ENCODE measurements at places on chromosomes 3 and 15.

DNA sequence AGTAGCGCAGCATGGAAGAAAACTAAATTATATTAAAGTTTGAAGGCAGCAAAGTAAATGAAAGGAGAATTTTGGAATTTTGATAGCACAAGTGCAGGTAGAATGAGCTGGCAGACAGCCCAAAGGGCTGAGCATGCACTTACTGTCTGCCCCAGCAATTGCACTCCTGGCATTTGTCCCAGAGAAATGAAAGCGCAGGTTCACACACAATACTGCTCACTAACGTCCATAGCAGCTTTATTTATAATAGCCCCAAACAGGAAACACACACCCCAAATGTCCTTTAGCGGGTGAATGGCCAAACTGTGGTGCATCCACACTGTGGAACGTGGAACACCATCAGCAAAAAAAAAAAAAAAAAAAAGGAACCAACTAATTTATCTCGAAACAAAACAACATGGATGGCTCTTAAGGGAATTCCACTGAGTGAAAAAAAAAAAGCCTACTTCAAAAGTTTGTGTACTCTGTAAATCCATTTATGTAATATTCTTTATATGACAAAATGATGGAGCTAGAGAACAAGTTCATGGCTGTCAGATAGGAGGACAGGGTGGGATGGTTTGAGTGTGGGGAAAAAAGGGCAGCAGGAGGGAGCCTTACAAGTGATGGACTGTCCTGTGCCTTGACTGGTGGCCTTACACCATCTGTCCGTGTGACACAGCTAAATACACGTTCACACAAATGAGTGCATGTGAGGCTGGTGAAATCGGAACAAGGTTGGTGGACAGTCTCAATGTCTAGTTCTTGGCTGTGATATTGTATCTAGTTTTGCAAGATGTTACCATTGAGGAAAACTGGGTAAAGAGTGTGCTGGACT lies 6.0 kb upstream of the TM2D3 start:
- no peak for DNase-seq

DNA sequence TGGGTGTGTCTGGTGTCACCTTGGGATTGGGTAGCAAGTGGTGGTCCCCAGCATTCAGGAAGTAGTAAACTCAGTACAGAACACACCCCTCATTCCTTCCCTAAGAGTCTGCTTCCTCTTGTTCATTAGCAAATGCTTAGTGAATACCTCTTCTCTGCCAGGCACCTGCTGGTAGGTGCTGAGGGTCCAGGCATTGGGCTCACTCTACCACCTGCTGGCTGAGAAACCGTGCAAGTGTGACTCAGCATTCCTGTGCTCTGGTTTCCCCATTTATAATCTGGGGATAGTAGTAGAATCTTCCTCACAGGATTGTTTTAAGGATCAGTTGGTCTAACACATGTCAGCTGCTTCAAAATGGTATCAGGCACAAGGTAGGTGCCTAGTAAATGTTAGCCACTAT lies 4.8 kb downstream of the SHF start:
- no peak for DNase-seq

DNA sequence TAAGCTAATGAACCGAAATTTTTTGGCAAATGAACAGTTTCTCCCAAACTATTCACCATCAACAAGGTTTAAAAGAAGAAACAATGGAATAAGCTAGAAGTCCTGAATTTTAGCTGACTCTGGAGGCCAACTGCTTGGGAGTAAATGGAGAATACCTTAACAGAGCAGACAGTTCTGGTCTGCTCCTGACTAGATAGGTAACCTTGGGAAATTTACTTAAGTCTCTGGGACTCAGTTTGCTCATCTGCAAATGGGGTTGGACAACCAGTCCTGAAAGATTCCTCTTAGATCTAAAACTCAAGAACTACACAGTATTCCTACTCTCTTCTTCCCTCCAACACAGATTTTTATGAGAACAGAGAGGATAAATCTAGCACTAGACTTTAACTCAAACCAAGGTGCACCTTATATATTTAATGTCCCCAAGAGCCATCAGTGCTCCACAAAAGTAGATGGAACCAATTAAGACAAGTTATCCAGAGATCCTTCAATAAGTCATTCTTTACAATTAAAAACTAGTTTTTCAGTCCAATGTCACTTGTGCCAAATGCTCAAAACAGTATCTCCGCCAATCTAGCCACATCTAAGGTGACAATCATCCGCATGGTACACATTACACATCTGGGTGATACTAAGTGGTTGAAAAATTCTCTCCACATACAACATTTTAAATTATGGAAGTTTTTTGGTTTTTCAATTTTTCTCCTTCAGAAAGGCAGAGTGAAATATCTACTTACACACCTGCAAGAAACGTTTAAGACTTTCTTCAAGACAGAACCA lies 1.5 kb downstream of the RHOA start:
- no peak for DNase-seq

DNA sequence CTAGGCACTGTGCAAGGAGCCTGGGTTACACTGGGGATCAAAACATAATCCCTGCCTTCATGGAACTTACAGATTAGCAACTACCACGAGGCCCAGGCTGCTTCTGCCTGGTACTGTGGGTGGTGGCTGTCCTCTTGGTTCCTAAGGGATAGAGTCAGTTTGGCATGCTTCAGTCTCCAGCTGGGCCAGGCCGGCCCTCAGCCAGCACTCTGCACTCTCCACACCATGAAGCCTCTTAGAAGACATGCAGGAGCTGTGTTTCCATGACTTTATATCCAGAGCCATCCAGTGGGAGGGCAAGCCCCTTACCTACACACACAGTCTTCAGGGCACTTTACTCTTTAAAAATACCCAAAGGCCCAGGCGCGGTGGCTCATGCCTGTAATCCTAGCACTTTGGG lies 54.4 kb downstream of the ATP1B3 start:
- DNase-seq = no peak

DNA sequence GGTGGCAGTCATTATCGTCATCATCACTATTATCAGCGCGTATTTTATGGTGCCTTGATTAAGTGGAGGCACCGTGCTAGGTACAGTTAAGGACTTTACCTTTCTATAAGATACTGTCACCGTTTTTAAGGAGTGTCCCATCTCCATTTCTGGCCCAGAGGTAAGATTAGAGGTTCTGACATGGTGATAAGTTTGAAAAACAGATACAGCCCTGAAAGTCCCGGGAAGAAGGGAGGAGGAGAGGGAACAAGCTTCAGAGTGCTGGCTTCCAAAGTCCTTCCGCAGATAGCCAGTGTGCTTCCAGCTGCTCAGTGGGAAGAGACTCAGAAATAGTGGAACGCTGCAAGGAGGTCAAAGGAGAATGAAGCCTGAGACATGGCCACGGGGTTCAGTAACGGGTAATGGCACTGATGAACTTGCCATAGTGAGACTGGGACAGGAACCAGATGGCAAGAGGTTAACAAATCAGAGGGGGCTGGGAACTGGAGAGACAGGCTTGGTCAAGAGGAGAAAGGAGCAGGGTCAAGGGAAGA lies 9.1 kb upstream of the TM4SF4 start:
- no peak for DNase-seq

- peak; percentile 94 for DNase-seq
Measured at GRCh38 chr3:13022348-13023234, 50.6 kb downstream of the IQSEC1 start.

DNA sequence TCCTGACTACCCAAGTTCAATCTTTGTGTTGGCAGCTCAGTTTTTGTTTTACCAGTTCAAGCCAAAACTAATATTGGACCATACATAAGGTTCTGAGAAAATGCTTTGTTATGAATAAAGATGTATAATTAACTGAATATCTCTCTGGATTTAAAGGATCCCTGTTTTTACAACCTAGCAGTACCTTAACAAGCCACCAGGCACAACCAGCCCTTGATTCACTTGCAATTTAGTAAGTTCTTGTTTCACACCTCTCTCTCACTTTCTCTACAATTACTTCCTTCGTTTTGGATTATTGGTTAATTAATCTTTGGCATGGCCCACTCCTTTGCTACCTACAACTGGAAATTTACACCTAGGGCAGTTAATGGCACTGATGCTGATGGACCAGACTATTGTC lies 531.9 kb downstream of the SQOR start:
- DNase-seq = no peak

DNA sequence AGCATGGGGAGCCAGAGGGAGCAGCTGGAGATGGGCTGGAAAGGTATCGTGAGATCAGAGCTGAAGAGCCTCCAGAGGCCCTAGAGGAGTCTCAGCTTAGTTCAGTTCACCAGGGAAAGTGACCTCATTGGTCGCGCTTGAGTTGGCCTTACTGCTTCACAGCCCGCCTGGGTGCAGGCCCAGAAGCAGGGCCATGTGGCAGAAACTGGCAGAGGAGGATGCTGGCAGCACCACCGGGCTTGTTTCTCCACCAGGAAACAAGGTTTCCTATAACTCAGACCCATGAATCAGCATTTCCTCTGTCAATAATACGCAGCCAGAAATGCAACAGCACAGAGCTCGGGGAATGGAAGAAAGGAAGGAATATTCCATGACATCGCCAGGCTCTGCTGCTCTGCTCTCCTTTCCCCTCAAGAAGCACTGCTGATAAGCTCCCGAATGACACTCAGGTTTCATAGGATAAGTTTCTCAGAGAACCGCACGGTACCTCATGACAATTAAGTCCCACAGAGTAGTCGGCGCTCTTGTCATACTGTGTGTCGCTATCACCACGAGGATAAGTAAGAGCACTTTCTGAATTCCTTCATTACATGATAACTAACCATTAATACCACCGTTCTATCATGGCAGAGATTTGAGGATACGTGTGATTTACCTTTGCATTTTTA lies 147.1 kb upstream of the LPP start:
- DNase-seq = no peak

GRCh38 chr15:83685916-83686332 lies 32.0 kb downstream of the ADAMTSL3 start:
- no peak for DNase-seq

GRCh38 chr15:61584410-61584809 lies 355.3 kb upstream of the RORA start:
- DNase-seq = no peak

GRCh38 chr3:118977118-118977517 lies 57.5 kb downstream of the IGSF11 start:
- no peak for DNase-seq

GRCh38 chr3:98199020-98199419 lies 32.5 kb downstream of the OR5H15 start:
- peak; percentile 77 for DNase-seq

DNA sequence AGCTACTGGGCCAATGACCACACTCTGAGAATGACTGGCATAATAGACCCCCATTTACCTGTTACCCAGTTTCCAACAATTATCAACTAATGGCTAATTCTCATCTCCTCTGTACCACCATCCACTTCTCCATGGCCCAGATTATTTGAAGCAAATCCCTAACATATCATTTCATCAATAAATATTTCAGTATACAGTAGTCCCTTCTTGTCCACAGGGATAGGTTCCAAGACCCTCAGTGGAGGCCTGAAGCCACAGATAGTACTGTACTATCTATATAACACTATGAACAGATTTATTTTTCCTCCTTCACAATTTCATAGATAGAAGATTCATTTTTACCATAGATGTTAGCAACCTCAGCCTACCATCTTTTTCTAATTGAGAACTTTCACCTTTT lies 68.3 kb downstream of the IFT80 start:
- DNase-seq = no peak

DNA sequence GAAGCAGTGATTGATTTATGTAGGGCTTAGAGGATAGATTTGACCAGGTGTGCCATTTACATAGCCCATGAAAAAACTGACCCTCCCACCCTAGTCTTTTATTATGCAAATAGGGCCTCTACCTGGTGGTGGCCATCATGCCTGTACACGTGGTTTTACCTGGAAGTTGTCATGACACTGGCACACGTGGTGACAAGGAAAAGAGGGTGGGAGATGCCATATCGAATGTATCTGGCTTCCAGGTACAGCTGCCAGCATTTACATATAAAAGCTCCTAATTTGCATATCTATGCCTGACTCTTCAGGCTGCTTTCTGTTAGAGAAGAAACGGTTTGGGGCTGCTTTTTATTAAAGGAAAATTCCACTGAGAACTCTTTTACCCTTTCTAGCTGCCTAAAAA lies 35.0 kb upstream of the DNAJC13 start:
- DNase-seq = no peak

GRCh38 chr3:16508243-16508578 lies 5.3 kb downstream of the RFTN1 start:
- DNase-seq = no peak

DNA sequence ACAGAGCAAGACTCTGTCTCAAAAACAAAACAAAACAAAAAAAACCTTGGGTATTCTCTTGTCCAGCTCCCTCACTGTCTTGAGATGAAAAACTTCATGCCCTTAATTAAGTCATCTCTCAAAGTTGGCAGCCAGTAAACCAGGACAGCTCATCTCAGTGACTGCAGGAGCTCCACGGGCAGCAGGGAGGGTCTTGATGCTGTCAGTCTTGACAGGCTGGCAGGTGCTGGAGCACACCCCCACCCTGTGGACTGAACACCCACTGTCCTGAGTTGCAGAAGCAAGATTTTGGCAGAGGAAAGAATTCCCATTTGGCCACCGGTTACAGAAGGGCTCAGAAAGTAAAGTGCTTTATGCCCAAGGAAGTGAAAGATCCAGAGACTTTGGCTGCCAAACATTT lies 8.0 kb downstream of the DNAJA4 start:
- no peak for DNase-seq
